ENCODE measurements at places on chromosomes 1 and 21.

- peak; percentile 31 for DNase-seq
Observed at GRCh38 chr21:42162831-42163510, 56.0 kb upstream of the ABCG1 start.

DNA sequence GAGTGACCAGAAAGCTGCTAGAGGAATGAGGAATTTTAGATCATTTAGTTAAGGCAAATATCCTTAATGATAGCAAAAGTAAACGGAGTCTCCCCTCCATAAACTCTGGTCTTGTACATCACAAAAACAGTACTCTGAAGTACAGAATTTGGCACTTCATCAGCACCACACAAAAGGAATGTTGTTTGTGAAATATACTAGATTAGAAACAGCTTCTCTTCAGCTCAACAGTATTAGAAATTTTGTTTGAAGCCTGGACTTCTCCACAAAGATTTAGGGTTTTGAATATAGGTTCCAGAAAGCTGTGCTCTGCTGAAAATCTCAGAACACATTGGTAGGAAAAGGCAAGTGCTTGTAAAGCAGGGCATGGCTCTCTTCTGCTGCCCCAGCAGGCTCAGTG, 135.1 kb upstream of the PTGFR start:
- DNase-seq: no peak

- DNase-seq: no peak
Observed at GRCh38 chr1:58592522-58593134, 15.6 kb upstream of the TACSTD2 start.

GRCh38 chr1:119341372-119341947, 27.1 kb upstream of the HAO2 start:
- DNase-seq: no peak

- peak; percentile 65 for DNase-seq
Observed at GRCh38 chr21:42404539-42404938, 837 bp downstream of the UBASH3A start.

- DNase-seq: no peak
Observed at GRCh38 chr1:2962061-2962460, 59.2 kb upstream of the ACTRT2 start.

- no peak for DNase-seq
Observed at GRCh38 chr1:173161510-173162221, 45.5 kb downstream of the TNFSF4 start.

DNA sequence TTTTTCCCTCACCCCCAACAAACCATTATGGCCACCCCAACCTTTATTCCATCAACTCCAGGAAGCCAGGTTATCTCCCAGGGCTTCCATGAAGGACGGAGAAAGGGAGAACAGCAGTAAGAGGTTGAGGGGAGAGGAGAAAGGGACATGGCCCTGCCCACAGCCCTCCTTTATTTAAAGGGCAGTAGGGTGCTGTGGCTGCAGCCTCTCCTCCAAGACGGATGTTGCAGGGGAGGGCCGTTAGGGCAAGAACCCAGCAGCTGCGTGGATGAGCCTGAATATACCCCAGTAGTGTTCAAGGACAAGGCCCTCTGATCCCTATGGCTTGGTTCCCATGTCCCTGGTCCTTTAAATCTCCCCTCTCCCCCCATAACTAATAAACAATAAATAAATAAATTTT, 5.9 kb downstream of the RXFP4 start:
- no peak for DNase-seq

GRCh38 chr1:35470977-35471613, 86.1 kb downstream of the KIAA0319L start:
- no peak for DNase-seq

DNA sequence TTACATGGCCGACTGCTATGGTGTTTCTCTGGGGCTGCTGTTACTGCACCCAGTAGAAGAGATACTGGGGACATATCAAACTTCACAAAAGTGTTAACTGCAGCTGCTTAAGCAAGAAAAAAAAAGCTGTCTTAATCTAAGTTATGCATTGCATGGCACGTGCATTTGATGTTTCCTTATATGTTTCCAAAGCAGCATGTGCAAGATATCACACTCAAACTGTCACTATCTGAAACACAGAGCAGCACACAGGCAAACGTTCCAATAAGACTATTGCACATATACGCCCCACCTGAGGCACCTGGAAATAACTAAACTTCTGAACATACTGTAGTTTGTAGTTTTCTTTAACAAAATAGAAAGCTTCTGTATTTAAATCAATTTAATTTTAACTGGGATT, 671.4 kb upstream of the ADGRL2 start:
- no peak for DNase-seq

DNA sequence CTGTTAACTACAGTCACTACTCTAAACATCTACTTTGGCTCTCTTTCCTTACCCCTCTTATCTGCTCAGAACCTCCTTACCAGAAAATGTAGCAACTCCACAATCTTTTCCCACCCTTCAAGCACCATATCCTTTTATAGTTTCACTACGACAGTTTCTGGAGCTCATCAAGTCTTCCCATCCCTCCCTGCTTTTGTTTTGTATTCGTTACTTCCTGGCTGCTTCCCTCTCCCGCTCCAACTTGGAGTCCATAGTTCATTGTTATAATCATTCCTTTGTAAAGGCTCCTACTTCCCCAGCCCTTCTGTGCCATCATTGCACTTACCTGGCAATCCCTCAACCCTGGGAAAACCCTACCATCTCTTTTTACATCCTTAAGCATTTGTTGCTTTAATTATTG, 18.0 kb downstream of the MPZL1 start:
- no peak for DNase-seq

DNA sequence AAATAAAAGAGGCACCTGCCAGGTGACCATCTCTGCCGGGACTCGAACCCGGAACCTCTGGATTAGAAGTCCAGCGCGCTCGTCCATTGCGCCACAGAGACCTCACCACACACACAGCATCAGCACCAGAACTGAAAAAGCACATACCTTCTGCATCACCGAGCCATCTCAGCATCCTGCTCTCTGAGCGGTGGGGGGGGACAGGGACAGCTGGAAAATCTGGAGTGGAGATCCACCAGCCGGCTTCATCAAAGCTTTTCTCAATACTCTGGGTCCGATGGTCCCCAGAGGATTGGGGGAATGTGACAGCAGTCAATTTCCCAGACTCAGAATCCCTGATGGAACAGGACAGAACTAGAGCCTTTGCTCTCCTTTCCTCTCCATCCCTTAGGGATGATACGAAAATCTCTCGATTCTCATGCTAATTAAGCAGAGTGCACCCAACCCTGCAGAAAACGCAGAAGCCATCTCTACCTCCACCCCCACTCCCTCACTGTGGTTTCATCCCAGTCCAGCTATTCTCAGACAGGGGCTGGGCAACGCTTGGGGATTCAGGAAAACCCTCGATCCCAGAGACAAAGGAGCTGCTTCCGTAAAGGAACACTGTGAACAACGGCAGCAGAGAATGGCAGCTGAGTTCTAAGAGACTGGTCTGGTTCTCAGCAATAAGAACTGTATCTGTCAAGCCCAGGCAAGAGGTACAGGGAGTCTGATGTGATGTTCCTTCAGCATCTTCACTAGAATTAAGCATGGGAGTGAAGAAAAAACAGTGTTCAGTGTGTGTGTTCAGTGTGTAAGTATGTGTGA, 29.6 kb upstream of the CADM3 start:
- DNase-seq: peak; percentile 28

- DNase-seq: no peak
Observed at GRCh38 chr1:107105914-107106313, 34.9 kb upstream of the NTNG1 start.

DNA sequence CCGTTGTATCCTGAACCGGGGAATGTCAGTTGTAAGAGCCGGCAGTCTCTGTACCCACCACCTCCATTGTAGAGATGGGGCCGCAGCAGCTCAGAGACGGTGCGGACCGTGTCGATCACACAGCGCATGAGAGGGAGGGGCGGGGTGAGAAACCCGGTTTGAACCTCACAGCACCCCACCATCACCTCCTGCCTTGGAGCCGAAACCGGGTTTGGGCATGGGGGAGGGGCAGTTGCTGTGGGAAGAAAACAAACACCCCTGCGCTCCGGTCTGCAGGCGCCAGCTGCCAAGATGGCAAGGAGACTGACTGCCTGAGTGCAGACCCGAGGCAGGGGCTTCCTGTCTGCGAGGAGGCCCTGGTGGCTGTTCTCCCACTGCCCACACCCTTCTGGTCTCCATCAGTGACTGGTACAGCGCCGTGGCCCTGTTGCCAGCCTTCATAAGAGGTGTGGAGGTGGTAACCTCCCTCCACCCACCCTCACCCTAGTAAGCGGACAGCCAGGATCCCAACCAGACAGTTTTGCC, 69.2 kb upstream of the SSBP3 start:
- DNase-seq: peak; percentile 52

- no peak for DNase-seq
Observed at GRCh38 chr1:67644566-67644965, 40.4 kb upstream of the GADD45A start.

GRCh38 chr1:212973426-212973825, 23.1 kb downstream of the VASH2 start:
- no peak for DNase-seq

- DNase-seq: no peak
Observed at GRCh38 chr1:26031611-26032220, 10.1 kb downstream of the EXTL1 start.

GRCh38 chr1:204081791-204082513, 9.0 kb downstream of the SOX13 start:
- DNase-seq: no peak

DNA sequence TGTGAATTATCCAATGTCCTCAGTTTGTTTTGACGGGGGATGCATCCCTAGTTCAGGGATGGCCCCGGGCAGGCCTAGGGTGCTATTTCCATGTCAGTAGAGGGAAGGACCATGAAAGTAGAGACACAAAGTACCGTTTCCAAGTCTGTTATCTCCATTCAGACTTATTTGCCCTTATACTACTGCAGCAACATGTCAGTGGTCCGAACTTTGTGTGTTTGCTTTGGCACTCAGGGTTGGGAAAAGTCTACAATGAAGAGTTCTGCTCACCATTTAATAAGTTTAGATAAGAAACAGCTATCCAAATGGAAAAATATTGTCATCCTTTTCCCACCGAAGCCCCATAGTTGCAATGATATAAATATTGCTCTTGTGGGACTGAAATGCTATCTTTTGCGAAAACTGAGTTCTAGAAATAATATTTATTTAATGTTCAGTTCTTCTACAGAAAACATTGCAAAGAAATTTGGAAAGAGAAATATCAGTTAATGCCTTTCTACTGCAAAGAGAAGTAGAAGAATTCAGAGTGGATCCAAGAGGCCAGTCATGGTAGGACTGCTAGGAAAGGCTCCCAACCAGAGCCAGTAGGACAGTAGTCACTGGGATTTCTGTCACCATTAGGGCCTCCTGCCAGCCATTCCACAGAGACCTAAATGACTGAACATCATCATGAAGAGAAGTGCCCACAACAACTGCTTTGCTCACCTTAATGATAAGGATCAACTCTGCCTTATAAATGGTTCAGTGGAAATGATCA, 11.5 kb upstream of the AGT start:
- no peak for DNase-seq

- DNase-seq: no peak
Observed at GRCh38 chr1:218156595-218156994, 128.5 kb upstream of the RRP15 start.

DNA sequence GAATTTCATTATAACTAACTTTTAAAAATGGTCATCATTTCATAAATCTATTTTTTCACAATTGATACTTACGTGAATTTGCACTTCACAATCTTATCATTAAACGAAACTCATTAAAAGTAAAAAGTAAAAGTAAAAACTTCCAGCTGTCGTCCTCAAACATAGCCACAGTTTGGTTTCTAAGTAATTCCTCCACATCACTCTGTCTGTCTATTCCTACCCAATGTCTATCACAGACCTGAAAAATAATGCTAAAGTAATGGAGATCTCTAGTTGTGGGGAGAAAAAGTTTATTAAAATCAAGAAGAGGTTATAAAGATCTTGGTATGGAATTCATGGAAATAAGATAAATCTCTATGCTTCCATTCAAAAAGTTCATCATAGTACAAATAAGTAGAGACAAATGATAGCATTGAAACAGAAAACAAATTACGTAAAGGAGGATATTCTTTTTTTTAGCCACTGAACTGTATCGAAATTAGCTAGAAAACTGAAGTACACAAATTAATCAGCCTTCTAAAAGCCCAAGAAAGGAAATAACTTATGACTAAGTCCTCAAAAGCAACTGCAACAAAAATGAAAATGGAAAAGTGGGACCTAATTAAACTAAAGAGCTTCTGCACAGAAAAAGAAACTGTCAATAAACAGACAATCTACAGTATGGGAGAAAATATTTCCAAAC, 148.6 kb downstream of the TIAM1 start:
- DNase-seq: no peak

- no peak for DNase-seq
Observed at GRCh38 chr1:156400191-156400935, 31.4 kb downstream of the RHBG start.

DNA sequence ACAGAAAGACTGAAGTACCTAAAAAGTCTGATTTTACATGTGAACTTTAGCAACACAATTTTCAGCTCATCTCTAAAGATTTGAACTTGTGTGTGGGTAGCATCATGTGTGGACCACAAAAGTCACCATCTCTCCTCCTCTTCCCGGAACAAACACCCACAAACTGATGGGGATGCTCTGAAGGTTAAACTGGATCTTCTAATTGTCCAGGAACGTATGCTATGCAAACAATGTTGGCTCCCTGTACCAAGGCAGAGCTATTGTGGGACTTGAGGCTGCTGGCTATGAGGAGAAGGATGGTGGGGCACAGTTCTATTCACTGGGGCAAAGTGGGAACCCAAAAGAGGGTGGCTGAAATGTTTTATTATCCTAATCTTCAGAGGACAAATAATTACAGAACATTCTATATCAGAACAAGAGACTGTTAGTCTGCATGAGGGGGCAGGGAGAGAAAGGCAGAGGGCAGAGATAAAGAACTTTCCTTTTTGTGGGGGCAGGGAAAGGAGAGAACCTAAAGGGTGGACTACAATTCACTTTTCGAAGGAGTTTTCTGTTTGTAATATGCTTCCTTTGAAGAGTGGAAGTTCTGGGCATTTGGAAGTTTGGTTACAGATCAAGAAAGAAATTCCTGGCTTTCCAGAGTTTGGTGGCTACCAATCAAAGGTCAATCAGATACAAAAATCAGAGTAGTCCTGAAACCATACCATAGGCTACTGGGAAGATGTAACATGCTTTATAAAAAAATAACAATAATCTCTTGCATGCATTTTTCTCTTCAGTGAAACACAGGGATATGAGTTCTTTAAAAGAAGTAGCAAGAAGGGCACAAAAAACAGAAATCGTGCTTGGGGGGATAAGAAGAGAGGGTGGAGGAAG, 62.9 kb downstream of the GADD45A start:
- DNase-seq: no peak

DNA sequence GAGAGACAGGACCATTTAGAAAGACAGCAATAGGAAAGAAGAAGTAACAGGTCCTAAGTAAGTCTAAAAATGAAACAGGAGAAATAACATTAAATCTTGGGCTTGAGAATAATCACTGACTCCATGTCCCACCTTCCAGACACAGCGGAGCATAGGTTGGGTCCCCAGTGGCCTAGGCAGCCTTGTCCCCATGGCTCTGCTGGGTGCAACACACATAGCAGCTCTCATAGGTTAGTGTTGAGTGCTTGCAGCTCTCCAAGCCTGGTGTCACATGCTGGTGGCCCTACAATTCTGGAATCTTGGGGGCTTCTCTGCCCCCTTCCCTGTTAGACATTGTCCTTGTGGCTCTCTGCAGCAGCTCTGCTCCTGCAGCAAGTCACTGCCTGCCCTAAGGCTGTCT, 952.8 kb upstream of the ADGRL2 start:
- DNase-seq: no peak

GRCh38 chr1:31010086-31010989, 55.2 kb downstream of the PUM1 start:
- peak; percentile 39 for DNase-seq
